Activated CD8-positive, alpha-beta memory T cell treated with anti-CD3 and anti-CD28 coated beads for 4 hours (primary cell): ENCODE measurements at places on chromosomes 16 and 17.

DNA sequence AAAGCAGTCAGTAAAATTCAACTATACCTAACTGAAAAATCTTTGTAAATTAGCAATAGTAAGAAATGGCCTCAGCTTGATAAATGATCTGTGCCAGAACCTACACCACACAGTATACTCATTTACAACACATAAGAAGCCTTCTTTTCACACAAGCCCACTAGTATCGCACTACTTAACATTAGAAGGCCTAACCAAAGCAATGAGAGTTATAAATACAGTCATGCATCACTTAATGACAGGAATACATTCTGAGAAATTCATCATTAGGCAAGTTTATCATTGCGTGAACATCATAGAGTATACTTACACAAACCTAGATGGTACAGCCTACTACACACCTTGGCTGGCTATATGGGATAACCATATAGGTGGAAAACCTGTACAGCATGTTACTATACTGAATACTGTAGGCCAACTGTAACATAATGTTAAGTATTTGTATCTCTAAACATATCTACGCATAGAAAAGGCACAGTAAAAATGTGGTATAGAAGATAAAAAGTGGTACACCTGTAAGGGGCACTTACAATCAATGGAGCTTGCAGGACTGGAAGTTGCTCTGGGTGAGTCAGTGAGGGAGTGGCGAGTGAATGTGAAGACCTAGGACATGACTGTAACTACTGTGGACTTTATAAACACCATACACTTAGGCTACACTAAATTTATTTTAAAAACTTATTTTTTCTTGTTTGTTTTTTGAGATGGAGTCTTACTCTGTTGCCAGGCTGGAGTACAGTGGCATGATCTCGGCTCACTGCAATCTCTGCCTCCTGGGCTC, 126.5 kb upstream of the CORO6 start:
- DNase-seq: no peak

DNA sequence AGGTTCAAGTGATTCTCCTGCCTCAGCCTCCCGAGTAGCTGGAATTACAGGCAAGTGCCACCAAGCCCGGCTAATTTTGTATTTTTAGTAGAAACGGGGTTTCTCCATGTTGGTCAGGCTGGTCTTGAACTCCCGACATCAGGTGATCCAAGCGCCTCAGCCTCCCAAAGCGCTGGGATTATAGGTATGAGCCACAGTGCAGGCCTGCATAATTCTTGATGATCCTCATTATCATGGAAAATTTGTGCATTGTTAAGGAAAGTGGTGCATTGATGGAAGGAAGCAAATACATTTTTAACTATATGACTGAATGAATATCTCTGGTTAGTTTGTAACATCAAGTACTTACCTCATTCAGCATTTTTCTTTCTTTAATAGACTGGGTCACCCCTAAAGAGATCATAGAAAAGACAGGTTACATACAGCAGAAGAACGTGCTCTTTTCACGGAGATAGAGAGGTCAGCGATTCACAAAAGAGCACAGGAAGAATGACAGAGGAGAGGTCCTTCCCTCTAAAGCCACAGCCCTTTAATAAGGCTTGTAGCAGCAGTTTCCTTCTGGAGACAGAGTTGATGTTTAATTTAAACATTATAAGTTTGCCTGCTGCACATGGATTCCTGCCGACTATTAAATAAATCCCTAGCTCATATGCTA, 38.1 kb downstream of the RND2 start:
- no peak for DNase-seq

DNA sequence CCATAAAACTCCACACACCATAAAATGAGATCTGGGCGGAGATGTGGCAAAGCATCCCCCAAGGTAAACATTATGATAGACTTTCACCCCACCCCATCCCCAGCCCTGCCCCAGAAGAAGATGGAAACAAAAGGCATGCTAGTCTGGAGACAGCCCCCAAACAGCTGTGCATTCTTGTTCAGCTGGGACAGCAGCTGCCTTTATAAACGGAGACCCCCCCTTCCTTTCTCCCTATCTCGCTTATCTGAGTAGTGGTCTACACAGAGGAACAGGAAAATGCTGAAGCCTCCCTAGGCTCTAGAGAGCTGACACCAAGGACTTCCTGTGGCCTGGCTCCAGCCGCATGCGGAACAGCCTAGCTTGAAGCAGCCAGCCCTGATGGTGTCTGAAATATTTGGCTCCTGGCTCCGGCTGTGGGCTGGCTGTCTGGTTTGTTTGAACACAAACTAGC, 190.3 kb upstream of the ANKFN1 start:
- no peak for DNase-seq

- DNase-seq: no peak
These were observed 79.8 kb downstream of the ZNF778 start for GRCh38 chr16:89297156-89297874.

GRCh38 chr16:77916111-77916510, 106.2 kb upstream of the CLEC3A start:
- no peak for DNase-seq

DNA sequence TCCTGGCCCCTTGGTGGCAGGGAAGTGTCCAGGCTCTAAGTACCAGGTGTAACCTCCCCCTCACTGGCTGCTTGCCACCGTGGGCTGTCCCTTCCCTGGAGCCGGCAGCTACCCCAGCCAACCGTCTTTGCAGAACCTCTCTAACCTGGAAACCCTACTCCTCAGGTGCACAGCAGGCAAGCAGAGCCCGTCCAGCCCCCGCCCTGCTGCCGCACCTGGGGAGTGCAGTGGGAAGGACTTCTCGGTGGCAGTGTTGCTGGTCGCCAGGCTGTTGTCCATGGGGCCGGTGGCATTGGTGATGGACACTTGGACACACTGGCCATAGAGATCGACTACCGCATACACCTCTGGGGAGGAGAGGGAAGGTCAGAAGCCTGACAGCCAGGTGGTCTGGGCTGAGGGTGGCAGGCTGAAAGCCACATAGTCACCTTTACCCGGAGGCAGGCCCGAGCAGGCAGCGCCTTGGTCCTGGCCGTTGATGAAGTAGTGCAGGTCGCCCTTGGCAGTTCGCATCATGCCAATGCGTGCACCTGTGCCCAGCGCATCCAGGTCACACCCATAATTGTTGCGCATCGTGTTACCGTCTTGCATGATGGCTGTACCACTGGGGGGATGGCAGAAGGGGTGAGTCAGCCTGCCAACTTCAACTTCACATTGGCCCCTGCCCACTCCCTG, 6.5 kb downstream of the NEURL4 start:
- no peak for DNase-seq

- DNase-seq: no peak
These were observed 25.8 kb downstream of the CNGB1 start for GRCh38 chr16:57944970-57945739.

GRCh38 chr17:7710301-7710700, 5.3 kb downstream of the EFNB3 start:
- no peak for DNase-seq

- DNase-seq: no peak
These were observed 351.7 kb upstream of the TNRC6C start for GRCh38 chr17:77606865-77607210.

DNA sequence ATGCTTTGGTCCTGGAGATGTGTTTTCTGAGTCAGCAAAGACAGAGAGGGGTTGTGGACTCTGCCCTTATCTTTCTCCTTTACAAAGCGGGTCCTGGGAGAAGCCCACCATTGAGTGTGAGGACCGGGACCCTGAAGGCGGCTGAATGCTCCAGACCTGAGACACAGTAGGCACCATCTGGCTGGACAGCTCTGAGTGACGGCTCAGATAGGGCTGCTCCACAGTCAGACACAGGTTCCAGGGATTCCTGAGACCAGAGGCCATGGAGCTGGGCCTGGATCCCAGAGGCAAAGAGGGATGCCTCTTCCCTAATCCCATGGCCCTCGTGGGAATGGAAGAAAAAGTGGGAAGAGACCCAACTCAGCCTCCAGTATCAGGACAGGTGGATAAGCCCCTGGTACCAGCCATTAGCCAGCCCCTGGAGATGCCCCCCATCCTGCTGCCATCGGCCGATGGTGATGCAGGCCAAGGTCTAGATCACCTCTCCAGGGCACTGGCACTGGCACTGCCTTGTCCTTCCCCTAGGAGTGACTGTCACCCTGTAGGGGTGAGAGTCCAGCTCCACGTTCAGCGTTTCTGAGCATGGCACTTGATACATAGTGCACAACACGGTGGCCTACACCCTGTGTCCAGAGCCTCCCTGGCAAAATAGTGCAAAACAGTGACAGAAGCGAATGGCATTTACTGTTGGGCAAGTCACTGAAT, 4.7 kb downstream of the MMP15 start:
- DNase-seq: no peak

- no peak for DNase-seq
These were observed 77.2 kb downstream of the NT5M start for GRCh38 chr17:17380145-17380925.

DNA sequence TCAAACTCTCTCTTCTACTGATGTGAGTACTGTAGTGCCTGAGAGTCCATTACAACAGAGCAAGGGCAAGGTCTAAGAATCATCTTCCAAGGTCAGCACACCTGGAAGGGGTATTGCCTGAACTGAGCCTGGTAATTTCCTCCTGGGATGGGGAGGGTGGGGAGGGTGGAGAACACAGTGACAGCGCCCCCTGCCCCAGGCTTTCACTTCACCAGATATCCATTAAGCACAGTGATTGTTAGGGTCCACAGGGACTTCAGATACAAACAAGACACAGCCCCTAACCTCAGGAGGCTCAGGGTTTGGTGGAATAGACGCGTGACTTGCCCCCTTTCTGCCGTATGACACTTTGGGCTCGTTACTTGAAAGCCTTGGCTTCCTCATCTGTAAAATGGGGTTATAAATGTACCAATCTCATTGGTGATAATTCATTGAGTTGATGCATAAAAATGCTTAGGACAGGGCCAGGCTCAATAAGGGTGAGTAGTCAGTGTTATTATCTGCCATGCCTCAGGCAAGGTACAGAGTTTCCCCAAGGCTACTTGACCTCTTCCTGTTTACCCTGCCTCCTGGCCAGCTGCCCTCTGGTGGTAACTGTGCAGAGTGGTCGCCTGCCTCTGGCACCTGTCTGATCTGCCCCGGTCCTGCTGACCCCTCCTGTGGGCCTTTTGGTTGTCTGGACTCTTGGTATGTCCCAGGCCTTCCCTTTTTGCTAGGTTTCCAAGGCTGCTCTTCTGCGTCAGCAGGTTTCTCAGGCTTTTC, 13.1 kb upstream of the BRD7 start:
- DNase-seq: no peak
